ENCODE measurements at places on chromosomes 6 and 20. TPM values are rescaled to one million over a fixed set of nuclear protein-coding genes. Genes with fewer than 3 reads are reported as not detected.

GRCh38 chr6:150511313-150511712, 88.4 kb upstream of the PLEKHG1 start:
- H3K27me3 ChIP-seq, result no peaks in the 10 kb centered on the region
- DNase-seq, result no peak
- H3K36me3 ChIP-seq, result no peaks in the 10 kb centered on the region
- H3K4me3 ChIP-seq, result no peak overlapping the region

The TRIM26 gene
- total RNA-seq, result 19.9 TPM

The GNMT gene
- total RNA-seq, result 0.77 TPM

DNA sequence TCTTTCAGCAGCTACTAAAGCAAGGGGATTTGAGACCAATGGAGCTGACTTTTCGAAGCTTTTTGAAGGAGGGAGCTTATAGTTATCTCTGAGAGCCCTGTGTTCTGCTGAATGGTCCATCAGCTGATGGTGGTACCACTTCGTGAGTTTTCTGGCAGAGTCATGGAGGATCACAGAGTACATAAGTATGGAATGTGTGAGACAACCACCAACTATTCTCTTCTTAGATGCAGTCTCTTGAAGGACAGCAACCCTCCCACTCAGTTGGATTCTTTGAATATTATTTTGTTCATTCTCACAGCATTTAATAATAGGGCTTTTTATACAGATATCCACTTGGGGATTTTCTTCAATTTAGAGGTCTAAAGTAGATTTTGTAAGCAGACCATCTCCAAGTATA, 75.3 kb downstream of the ELOVL2 start:
- no peak for DNase-seq
- no peak overlapping the region for H3K27ac ChIP-seq
- H3K36me3 ChIP-seq, result peaks cover 10% of the 10 kb centered on the region
- H3K4me3 ChIP-seq, result no peak overlapping the region

The MEP1A gene
- not detected for total RNA-seq

Measured in left ventricle myocardium inferior (tissue), 1 donor.